ENCODE measurements at places on chromosomes 6 and 20.
A peak's percentile ranks its signal among the peaks of the same experiment; 100 is the strongest.

GRCh38 chr6:157070403-157071107 is 252.8 kb downstream of the TMEM242 start:
- DNase-seq, result no peak

DNA sequence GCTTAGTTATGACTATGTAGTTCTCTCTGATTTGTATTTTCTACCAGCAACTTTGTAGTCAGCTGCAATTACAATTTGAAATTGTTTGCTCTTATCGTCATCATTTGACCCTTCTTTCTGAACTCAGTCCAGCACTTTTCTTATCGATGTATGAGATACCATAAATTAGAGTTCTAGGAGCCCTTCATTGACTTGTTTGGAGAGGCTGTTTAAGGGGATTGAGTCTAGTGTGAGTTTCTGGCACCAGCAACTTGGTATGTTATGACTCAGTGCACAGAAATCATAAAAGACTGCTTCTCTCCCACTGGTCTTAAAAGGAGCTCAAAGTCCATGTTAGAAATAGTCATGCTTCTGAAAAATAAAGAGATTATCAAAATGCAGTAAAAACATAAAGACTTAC is 190.3 kb downstream of the TENT5A start:
- no peak for DNase-seq

DNA sequence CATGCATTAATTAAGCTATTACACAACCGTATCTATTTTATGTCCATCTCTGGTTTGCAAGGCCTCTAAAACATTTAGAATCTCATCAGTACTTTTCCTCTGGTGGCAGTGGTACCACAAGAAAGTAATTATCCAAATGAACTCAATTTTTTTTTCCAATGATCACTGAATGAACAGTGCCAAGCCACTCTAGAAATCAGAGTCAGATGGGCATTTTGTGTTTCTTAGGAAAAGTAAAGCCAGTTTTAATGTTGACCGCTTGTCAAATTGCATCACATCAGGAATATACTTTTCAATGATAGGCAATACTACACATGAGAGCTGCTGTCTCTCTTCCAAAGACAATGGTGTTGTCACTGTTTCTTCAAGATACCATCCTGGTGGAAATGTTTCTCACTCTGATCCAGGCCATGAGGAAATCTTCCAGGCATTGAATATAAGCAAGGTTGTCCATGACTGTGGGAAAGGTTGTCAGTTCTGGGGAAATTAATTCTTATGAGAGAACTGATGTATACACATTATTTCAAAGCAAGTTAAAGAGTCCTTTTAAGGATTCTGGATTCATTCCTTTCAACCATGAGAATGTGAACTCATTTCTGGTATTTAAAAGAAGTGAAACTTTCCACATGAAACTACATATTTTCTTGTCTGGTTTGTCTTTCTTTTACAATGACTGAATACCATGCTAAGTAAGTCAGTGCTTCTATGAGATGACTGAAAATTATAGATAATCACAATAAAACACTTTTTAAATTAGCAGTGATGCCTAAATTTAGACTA is 108.8 kb upstream of the TCF21 start:
- DNase-seq, result no peak

DNA sequence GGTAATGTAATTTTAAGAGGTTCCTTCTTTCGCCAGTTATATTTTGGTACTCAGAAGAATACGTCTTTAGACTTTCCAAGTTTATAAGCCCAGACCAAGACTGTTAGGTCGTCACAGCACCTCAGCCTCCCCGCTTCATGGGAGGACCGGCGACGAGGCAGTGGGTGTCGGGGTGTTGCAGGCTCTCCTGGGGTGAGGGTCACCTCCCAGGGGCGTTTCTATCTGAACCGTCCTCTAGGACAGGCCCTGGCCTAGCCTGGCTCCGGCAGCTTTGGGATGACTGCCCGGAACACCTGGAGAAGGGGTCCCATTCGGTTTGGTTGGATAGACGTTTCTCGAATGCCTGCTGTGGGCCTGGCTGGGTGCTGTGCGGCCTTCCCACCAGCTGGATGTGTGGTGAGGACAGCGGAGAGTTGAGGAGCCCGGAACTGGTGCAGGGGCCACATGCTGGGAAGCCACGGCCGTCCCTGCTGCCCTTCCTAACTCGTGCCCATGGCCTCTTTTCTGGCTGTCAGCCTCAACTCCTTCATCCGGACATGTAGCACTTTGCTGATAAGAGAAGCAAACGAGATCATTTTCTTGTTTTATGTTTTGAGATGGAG is 1.1 kb downstream of the OSBPL2 start:
- DNase-seq, result peak; percentile 27

DNA sequence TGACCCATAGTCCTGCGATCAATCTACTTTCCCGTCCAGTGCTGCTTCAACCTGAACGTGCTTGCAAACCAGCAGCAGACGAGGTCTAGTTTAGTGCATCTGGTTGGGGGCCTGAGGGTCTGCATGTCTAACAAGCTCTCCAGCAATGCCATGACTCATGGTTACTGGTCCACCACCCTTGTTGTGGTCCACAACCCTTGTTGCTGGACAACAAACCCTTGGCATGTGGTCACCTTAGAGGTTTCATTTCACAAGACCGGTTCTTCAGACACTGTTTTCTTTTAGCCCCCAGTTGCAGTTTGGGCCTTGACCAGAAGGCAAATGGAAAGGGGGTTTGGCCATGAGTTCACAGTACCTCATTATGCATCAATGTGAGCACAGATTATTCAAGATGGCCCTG is 424.8 kb downstream of the QKI start:
- no peak for DNase-seq

DNA sequence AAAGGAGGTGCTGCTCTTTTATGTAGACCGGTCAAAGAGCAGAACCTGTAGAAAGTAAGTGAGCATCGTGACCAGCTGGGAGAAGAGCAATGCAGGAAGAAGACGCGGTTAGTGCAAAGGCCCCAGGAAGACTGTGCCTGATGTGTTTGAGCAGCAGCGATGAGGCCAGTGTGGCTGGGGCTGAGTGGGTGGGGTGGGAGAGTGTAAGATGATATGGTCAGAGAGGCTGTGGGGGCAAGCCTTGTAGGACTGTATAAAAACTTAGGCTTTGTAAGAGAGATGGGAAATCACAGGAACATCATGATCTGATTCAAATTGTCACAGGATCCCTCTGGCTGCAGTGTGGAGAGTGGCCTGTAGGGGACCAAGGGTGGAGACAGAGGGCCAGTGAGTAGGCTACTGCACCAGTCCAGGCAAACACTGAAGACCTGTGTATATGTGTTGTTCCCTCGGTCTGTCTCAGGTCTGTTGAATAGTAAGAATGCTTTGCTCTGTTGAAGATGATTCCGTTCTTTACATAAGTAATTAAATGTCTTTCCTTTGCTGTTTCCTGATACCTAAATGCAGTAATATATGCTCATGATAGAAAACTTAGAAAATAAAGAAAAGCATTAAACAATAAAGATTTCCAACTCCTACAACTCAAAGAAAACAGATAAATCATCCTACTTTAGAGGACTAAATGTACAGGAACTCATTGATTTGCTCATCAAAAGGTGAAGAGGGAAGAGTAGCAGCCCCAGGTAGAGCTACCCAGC is 23.6 kb upstream of the WFDC2 start:
- peak; percentile 11 for DNase-seq

DNA sequence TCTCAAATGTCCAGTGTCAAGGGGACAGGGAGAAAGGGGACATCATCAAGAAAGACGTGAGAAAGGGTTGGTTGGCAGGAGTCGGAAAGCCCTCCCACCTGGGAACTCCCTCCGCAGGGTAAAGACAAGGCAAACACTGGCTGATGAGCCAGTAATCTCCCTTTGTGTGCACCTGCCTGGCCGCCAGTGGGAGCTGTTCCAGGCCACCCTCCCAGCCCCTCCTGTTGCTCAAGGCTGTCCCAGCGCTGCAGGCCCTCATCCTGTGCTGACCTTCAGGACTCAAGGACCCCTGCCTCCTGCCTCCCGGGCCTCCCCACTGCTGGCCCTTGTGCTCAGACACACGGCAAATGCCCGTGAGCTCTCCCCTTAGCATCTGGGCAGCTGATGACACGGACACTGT is 7.4 kb downstream of the FRMD1 start:
- DNase-seq, result peak; percentile 56

- DNase-seq, result no peak
Measured at GRCh38 chr6:85678026-85678601, 35.4 kb upstream of the SYNCRIP start.

DNA sequence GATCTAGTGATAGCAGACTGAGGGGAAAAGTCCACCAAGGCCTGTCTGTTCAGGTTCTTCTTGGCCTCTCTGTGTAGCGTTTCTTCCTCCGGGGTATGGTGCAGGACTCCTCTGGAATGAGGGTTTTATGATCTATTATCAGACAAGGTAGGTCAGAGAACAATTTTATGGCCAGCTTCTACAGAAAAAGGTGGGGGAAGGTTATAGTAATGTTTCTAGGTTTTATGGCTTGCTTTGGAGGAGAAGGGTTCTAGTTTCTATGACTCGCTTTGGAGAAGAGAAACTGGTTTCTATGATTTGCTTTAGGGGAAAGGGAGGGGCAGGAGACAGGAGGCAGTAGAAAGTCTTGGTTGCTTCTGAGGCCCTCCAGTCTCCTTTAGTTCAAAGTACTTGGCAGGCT is 144.8 kb upstream of the LAMA2 start:
- no peak for DNase-seq

GRCh38 chr6:42101186-42101657 is 41.2 kb downstream of the C6orf132 start:
- no peak for DNase-seq

DNA sequence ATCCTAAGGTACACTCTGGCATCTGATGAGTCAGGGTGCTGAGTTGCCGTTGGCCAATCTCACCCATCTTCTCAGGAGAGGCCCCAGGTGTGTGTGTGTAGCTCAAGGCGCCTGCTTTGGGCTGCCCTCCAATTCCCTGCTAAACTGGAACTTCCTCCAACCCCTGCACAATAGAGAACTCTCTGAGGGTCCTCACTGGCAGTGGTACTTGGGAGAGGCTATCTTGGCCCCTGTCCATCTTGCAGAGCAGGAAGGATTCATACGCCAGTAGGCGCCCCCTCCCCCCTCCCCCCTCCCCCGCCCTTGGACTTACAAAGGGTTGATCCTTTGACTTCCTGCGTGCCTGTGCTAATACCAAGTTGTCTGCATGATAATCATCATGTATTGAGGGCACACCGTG is 173.6 kb downstream of the SASH1 start:
- no peak for DNase-seq

DNA sequence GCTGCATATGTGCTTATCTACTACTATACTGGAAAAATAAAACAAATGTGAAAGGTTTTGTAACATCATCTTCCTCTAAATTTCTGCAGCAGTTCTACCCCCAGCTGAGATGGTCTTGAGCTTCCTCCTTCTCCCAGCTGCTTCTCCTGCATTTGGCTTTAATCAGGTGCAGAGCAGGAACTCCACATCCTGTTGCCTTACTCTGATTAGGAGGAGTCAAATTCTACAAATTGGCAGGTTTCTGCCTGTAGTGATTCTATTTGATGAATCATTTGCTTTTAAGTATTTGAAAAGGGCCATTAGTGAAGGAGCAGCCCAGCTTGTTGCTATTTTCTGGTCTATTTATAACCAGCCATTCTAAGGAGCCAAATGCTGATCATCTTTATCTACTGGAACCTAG is 224.5 kb downstream of the GMDS start:
- DNase-seq, result peak; percentile 4

GRCh38 chr6:38481211-38481836 is 158.4 kb downstream of the BTBD9 start:
- no peak for DNase-seq

DNA sequence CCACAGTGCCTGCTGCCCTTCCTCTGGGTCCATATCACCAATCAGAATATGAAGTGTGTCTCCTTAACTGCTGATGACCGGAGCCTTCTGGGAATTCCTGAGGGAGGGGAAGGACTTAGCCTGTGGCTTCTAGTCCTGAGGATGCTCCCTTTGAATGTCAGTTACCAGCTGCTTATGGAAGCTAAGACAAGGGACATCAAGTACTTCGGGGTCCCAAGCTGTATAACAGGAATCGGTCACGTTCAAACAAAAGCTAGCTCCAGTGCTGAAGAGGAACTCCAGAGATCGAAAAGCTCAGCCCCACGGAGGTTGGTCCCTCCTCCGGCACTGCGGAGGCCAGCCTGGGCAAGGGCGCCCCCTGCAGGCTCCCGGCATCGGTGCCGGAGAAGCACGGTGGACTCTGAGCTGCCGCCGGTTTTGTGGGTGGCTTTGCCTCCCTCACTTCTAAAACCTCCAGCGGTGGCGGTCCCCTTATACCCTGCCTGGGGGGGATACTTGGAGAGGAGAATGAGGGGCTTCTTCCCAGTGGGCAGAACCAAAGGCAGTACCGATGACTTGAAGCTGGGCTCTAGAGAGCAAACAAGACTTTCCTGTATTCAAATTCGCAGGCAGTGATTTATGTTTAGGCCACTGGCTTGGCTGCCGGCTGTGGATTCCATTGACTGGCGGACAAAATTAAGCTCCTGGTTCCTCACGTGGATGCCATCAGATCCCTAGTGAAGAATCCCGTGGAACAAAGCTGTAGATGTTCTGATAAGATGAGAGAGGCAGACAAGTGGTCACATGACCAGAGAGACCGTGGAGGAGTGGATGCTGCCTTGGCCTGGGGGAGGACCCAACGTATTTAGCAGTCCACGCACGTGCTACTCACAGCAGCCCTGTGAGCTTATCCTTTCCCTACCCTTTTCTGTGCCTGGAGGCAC is 16.2 kb upstream of the UBR2 start:
- peak; percentile 76 for DNase-seq

DNA sequence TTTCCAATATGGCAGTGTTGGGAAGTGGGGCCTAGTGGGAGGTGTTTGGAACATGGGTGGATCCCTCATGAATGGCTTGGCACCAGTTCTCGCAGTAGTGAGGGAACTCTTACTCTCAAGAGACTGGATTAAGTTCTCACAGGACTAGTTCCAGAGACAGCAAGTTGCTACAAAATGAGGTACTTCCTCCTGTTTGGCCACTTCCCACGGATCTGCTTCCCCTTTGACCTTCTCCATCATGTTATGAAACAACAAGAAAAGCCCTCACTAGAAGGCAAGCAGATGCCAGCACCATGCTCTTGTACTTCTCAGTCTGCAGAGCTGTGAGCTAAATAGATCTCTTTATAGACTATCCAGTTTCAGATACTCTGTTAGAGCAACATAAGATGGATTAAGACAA is 3.1 kb downstream of the RSPH3 start:
- no peak for DNase-seq

GRCh38 chr6:107354451-107354850 is 104.9 kb downstream of the PDSS2 start:
- no peak for DNase-seq

GRCh38 chr20:33165416-33166055 is 2.4 kb upstream of the BPIFA2 start:
- DNase-seq, result no peak

- DNase-seq, result no peak
Measured at GRCh38 chr6:39144481-39145173, 29.6 kb upstream of the SAYSD1 start.

DNA sequence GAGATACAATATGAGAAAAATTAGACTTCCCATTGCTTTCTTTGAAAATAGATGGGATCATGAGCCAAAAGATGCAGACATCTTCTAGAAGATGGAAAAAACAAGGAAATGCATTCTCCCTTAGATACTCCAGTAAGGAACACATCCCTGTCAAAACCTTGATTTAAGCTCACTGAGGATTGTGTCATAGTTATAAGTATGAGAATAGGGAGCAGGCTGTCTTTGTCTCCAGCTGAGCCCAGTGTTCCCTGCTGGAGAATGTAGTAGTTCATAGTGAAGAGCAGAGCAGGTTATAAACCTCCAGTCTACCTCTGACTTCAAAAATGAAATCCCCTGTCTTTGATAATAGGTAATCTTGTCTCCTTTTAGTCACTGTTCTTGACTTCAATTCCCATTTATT is 589.9 kb downstream of the PHF3 start:
- DNase-seq, result no peak

Measured in NCI-H345 (cell line).